Left lung (tissue), 14 donors: ENCODE measurements at places on chromosomes 5 and 9. TPM values are rescaled to one million over a fixed set of nuclear protein-coding genes. Genes with fewer than 3 reads are reported as not detected.

Gene CDC14B
- 10.5 TPM for total RNA-seq

Gene HACD4
- total RNA-seq, result 6.3 TPM

DNA sequence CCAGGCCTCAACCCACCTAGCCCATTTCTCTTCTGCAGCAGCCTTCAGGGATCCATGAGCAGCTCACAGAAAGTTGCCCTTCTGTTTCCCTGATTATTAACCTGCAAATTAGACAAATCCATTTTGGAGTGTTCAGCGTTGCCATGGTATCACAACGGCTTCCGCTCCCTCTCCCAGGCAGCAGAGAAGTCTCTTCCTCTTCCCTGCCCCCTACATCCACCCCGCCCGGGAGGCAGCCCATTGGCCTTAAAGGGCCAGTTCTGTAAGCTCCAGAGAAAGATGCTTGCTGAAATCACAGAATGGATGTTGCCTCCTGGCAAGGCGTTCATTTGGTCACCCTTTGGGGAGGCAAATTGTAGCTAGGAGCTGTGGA is 47.7 kb upstream of the BOD1 start:
- no peak for DNase-seq

DNA sequence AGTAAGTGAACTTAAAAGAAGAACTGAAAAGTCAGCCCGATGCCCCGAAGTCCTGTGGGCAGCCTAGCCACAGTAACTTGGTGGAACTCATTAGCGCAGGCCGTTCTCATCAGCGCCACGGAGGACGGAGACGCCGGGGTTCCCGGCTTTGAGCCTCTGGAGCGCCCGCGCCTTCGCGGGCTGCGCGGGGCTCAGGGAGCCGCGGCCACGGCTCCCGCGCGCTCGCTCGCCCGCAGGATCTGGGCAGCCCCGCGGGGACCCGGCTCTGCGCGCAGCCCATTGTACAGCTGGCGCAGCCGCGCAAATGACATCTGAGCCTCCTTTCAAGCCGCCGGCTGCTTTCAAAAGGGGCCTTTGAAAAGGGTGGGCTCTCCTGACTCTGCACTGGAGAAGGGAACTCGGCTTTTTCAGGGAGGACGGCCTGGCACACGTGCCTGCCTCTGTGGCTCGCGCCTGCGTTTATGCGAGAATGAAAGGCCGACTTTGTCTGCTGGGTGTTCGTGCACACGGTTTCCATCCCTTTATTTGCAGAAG is 40.7 kb downstream of the TLR4 start:
- no peak for DNase-seq

GRCh38 chr9:3012842-3013241 is 168.9 kb upstream of the PUM3 start:
- no peak for DNase-seq

Gene CTNNA1
- 443 TPM for total RNA-seq
